ENCODE measurements at places on chromosomes 3 and 15.

DNA sequence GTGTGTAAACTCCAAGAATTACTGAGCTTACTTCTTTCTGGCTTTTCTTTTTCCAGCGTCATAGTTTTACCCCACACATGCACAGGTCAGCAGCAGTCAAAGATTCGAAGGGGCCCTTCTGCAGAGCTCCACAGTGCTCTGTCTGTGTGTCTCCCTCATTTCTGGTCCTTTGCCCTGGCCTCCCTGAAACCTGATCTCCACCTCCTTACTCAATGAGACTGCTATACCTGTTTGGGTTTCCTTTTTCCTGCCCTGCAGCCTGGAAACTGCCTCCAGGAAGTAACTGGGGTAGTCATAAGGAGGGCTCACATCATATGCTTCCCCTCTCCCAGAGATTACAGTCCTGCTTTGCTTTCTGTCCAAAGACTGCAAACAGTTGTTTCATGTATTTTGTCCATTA lies 82.8 kb upstream of the TNIK start:
- no peak for DNase-seq

- DNase-seq = no peak
These were observed 402.1 kb downstream of the PDCD6IP start for GRCh38 chr3:34200576-34200975.

DNA sequence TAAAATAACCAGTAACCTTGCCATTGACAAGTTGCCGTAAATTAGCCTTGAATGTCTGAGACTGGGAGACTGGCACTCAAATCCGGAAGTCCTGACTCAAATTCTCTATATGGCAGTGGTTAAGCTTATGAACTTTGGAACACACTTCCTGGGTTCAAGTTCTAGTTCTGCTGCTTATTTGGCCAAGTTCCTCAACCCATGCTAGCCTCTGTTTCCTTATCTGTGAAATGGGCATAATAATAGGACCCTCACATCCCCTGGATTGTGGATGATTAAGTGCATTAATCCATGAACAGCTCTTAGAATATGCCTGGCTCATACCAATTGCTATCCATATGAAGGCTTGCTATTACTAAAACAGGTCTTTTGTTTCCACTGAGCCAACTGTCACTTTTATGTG lies 311.5 kb downstream of the EDEM1 start:
- DNase-seq = no peak

- DNase-seq = no peak
These were observed 344.6 kb upstream of the PROK2 start for GRCh38 chr3:72129501-72130094.

- DNase-seq = no peak
These were observed 144.2 kb downstream of the LRTM1 start for GRCh38 chr3:54783611-54784010.

DNA sequence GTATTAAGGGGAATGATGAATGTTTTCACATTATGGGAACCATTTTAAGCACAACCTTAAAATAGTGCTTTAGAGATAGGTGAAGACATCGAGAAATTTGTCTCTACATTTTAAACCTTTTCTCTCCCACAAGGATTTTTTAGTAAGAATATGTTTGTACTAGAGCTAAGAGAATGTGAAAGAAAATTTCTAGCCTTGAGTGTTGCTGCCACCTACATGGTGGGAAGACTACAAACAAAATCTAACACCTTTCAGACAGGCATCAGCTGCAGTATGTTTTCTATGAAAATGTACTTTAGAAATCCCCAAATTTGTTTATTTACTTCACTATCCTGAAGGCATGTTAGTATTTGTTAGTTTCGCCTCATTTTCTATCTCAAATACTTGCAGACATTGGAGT lies 247.4 kb downstream of the WDR72 start:
- DNase-seq = no peak

DNA sequence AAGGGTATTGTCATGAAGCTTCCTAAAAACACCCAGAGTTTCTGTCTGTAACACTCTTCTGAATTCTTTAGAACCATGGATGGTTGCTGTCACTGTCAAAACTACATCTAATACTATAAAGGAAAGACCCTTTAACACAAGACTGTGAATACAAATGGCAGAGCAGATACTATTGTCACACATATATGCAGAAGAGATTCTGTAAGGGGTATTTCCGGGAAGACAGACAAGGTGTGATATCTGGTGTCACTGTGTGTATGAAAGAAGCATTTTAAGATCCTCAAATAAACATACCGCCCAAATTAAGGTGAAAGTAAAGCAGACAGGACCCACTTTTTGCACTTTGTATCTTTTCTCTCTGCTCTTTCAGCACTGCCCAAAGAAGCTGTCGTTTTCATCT lies 306.4 kb downstream of the RORA start:
- no peak for DNase-seq

- no peak for DNase-seq
These were observed 65.0 kb downstream of the EXOG start for GRCh38 chr3:38560996-38561717.

- no peak for DNase-seq
These were observed 26.7 kb downstream of the CYP8B1 start for GRCh38 chr3:42849017-42849416.

DNA sequence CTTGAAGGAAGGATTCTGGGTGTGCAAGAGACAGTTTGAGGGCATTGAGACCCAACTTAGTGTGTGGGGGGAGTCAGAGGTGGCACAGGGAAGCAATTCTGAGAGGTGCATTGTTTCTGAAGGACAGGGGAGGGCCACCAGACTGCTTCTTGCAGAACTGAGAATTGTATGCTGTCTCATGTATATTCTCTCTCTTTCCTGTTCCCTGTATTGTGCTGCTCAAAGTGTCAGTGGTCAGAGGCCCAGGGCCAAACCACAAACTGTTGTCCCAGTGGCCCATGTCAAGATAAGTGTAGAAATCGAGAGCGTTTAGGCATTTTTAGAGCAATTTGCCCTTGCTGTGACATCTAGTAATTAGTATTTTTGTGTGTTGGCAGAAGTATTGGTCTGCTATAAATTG lies 567.1 kb downstream of the EDEM1 start:
- no peak for DNase-seq

- DNase-seq = no peak
These were observed 82.1 kb downstream of the DLG1 start for GRCh38 chr3:197216169-197216860.

- DNase-seq = no peak
These were observed 35.2 kb upstream of the SLC6A6 start for GRCh38 chr3:14366915-14367823.

- DNase-seq = no peak
These were observed 277.9 kb upstream of the NR2F2 start for GRCh38 chr15:96052572-96053030.

- no peak for DNase-seq
These were observed 46.8 kb upstream of the TBC1D23 start for GRCh38 chr3:100213891-100214573.

GRCh38 chr15:85542895-85543331 lies 162.5 kb downstream of the AKAP13 start:
- DNase-seq = peak; percentile 30

- no peak for DNase-seq
These were observed 119.0 kb downstream of the AKAP13 start for GRCh38 chr15:85499371-85499887.

GRCh38 chr3:125055331-125055912 lies 375 bp downstream of the HEG1 start:
- DNase-seq = no peak

DNA sequence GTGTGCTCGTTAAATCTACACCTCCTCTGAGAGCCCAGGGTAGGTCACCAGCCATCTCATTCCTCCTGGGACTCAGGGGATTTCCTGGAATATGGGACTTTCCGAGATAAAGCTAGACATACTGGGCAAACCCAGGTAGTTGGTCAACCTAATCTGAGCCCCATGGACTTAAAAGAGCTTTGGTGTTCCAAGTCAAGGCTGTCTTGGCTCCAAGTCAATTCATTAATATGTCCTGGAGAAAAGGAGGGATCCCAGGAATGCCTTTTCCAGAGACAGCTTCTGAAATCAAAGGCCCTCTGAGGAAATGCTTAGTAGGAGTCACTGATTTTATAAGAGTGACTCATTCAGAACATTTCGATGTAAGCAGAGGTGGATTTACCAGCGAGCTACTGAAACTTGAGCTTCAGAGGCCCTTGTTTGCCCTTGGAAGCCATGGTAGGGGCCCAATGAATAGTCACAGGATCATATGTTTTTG lies 137.3 kb upstream of the UBE2E1 start:
- no peak for DNase-seq

DNA sequence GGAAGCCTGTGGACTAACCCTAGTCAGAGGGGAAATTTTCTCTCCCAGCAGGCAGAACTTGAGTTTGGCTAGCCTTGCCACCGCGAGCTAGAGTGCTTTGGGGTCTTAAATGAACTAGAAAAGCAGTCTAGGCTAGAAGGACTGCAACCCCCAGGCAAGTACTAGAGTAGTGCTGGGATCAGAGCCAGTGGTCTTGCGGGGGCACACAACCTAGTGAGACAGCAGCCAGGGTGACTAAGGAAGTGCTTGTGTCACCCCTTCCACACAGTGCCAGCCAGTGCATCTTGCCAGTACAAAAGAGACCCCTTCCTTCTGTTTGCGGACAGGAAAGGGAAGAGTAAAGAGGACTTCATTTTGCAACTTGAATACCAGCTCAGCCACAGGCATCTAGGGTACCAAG lies 59.0 kb downstream of the GOLM2 start:
- DNase-seq = no peak

DNA sequence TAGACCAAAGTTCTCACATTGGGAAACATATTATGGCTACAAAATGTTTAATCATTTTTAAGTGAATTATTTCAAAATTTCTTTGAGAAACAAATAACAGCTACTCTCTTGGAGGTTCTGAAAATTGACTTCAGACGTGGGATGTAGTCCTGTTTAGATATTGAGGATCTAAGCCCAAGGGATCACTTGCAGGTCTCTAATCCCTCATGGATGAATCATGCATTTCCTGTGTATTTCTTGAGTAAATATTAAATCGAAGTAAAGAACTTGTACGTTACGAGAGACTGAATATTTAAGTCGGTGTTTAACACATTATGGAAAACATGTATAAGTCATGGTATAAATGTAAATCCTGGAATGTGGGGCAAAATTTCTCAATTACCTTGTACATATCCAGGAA lies 119.8 kb downstream of the EPHA3 start:
- no peak for DNase-seq

DNA sequence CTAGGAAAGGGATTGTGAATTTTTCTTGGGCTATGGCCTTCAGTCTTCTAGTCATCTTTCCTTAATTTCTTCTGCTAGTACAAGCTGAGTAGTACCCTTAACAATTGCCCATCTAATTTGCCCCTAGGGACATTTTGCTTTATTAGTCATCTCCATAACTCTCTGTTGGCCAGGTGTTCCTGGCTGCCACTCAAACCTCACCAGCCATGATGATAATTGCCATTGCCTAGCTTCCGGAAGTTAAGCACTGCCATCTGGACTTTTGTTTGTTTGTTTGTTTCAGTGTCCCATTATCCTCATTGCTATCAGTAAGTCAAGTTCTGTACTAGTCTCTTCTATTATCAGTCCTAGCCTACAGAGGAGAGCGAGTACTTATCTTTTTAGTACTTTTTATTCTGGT lies 36.6 kb upstream of the UBL7 start:
- DNase-seq = no peak
